ENCODE measurements at places on chromosomes 3 and 15.
A peak's percentile ranks its signal among the peaks of the same experiment; 100 is the strongest.

DNA sequence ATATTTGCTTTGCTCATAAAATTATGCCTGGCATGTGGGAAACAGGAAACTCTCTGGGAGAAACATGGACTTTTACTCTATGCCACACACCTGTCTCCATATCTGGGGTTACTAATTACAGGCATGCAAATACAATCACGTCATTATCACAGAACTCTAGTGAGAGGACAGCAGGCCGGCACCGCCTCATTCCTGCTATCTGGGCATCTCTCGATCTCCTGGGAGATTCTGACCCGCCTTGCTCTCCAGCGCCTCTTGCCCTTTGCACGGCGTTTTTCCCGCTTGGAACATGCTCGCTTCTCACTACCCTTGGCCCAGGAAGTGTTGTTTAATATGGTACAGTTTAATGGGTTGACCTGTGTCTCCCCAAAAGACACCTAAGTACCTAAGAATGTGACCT lies 45.4 kb upstream of the PARL start:
- no peak for DNase-seq

- DNase-seq, result no peak
These were observed 164.8 kb downstream of the GRM7 start for GRCh38 chr3:7025581-7026300.

GRCh38 chr3:1828519-1828918 lies 270.1 kb upstream of the CNTN4 start:
- no peak for DNase-seq

DNA sequence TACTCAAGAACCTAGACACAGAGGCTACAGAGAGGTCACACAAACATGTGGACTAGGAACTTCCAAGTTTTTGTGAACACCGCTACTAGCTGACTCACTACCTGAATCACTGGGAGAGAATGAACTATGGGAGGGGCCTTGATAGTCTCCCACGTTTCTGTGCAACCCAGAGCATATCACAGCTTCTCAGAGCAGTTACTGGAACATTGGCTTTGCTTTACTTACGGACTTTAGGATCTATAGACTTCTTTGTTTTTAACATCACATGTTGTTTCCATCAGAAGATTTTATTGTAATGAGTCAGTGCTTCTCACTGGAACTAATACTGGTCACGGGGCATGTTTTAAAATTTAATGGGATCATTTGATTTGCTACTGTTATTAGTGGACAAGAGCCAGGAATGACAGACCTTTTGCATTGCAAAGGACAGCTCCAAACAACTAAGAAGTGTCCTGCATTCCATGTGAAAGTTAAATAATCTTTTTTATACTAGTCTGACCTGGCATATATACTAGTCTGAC lies 35.6 kb downstream of the RTP4 start:
- no peak for DNase-seq

DNA sequence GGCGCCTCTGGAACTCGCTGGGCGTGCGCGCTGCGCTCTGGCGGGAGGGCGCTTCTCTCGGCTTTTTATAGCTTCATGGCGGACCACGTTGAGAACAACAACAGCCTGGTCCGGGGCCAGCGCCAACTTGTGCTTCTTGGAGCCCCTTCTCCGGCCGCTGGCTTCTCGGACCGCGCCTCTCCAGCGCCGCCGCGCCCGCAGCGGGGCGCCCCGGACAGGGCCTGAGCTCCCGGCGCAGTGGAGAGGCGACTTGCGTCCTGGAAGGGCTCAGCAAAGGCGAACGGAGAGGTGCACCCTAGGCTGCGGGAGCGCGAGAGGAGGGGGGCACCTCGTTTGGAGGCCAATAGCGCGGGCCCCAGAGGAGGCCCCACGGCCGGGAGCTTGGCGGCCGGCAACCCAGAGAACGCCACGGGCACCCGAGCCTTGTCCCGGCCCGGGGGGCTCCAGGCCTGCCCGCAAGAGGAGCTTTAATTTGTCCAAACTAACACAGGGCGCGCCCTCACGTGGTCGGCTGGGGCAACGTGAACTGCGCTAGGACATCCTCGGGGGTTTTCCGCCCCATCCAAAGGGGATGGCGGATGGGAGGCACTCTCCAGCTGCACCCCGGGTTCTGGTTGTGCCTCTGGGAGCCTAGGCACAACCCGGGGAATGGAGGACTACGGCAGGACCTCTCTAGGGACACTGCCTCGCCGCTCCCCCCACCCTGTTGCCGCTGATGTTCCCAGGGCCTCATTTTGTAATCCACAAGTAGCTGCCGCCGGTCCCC lies 37.8 kb downstream of the HMCES start:
- peak; percentile 96 for DNase-seq

- DNase-seq, result no peak
These were observed 693 bp downstream of the DISP2 start for GRCh38 chr15:40358471-40359353.

- peak; percentile 55 for DNase-seq
These were observed 29.8 kb downstream of the GNB4 start for GRCh38 chr3:179421500-179421899.

DNA sequence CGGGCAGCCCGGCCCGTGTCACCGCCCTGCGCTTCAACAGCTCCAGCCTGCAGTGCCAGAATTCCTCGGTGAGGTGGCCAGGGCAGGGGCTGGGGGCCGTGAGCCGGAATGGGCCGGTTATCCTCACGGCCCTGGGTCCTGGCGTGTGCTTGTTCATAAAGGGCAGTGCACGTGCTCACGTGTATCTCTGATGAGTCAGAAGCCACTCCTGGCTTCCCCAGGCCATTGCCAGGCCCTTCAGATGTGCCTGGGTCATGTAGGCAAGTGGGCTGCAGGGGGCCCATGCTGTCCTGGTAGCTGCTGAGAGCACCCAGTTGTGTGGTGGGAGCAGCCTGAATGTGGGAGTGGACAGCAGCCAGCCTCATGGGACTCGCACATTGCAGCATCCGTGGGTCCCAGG lies 29.2 kb downstream of the PLXNA1 start:
- no peak for DNase-seq

DNA sequence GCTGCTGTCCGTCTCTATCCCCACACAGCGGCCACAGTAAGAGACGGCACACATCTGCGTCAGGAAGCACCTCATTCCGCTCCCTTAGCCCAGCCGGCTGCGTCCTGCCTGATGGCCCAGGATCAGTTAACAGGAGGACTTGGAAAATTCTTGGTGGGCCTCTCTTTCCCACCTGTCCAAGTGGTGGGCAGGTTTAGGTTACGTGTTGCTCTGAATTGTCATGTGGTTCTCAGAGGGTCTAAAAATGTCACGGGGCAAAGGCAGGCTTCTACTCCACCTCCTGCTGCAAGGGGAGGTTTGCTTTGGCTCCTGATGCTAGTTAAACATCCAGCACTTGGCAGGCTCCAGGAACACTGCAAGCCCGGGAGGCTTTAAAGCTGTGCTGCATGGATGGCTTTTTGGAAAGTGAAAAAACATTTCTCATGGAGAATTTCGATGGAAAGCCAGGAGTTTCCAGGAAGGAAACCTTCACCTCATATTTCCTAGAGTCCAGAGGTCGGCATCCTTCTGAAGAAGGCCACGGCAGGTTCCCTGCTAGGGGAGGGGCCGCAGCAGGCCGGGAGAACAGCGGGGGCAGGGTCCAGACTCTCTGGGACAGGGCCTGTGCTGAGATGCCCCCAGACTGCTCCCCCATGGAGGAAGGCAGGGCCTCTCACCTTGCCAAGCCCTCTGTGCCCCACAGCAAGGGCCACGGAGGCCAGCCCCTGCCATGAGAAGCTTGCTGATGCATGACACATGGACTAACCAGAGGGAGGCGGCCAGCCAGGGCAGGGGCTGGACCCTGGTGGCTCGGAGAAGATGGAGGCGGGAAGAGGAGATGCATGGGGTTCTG lies 10.8 kb downstream of the CTSH start:
- peak; percentile 43 for DNase-seq

DNA sequence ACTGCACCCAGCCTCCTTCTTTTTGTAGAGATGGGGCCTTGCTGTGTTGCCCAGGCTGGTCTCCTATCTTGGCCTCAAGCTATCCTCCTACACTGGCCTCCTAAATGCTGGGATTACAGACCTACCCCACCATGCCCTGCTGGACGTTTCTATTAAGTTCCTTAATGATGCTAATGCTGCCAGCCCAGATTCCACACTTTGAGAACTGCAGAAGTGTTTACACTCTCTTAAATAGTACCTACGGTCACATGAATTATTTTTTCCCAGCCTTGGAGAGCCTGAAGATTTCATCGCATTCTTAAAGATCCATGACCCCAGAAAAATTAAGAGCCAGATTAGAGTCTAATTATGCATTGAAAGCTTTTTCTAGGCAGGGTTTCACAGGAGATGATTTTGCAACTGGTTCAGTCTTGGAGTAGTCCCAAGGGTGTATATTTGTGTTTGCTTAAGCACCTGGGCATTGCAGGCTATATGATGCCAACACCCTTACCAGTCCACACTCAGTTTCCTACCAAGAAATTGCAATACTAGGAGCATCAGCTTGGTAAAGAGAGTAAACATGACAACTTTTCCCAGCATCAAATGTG lies 36.6 kb downstream of the TM4SF4 start:
- DNase-seq, result no peak

DNA sequence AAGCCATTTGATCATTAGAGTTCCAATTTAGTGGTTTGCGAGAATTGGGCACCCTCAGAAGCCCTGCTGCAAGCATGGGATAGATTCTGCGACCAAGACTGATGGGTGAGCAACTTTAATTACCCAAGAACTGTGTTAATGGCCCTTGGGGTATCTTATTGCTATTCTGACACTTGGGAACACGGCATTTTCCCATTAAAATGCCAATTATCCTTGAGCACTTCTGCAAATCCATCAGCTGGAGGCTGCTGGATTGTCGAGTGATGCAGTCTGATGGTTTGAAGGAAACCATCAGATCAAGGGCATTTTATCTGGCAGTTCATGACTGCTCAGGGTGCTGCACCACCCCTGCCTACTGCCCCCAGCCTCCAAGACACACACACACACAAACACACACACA lies 183.6 kb upstream of the PROK2 start:
- no peak for DNase-seq

GRCh38 chr3:10017636-10018292 lies 8.5 kb upstream of the FANCD2 start:
- DNase-seq, result no peak

DNA sequence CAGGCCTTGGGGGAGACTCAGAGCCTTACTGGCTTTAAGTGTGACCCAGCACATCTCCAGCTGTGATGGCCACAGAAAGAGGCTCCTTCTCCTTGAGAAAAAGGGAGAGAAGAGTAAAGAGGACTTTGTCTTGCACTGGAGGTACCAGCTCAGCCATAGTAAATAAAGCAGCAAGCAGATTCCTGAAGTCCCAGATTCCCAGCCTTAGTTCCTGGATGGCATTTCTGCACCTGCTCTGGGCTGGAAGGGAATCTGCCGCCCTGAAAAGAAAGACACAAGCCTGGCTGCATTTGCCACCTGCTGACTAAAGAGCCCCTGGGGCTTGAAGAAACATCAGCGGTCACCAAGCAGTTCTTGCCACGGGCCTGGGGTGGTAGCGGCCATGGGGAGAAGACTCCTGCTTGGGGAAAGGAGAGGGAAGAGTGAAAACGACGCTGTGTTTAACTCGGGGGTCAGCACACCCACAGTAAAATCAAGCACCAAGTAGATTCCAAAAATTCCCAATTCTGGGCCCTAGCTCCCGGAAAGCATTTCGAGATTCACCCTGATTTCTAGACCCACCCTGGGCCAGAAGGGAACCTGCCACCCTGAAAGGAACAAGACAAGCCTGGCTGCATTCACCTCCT lies 24.2 kb upstream of the TNK2 start:
- DNase-seq, result no peak

GRCh38 chr3:31917303-31918005 lies 63.6 kb downstream of the OSBPL10 start:
- no peak for DNase-seq

- DNase-seq, result no peak
These were observed 127.0 kb downstream of the PLOD2 start for GRCh38 chr3:146033950-146034349.

- DNase-seq, result no peak
These were observed 190.2 kb downstream of the STAG1 start for GRCh38 chr3:136562026-136562425.

DNA sequence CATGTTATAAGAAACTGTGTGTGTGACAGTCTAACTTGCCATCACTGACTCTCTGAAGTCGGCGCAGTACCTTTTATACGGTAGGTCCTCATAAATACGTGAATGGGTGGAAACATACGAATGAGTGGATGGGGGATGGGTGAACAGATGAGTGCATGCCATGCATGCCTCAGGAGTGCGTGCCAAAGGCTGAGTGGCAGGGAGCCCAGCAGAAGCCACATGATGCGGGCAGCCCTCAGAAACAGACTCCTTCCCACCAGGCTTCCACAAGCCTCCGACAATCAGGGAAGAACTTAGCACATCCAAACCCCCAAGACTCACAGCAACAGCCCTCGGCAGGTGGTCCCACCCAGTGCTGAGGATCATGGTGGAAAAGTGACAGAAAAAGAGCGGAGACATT lies 16.7 kb downstream of the HCN4 start:
- no peak for DNase-seq

DNA sequence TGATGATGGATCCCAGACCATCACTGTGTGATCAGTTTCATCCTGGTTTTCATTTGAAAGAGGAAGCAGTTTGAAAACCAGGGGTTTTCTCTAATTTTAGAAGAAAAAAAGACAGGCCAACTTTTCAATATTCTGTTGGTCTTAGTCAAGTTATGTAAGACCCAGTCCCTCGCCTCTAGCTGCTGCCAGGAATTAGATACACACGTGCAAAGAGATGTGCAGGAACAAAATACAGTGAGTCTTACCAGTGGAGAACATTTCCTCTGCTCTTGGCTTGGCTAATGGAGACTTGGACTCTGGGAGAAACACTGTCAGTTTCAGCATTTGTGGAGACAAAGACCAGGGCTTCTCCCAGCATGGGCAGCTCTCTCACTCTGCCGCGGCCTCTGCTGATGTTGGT lies 214.9 kb upstream of the C2CD4B start:
- no peak for DNase-seq
